ENCODE measurements at places on chromosomes 2 and 18.

- DNase-seq = peak; percentile 45
These were observed 1.3 kb upstream of the CYP26B1 start for GRCh38 chr2:72148837-72149555.

DNA sequence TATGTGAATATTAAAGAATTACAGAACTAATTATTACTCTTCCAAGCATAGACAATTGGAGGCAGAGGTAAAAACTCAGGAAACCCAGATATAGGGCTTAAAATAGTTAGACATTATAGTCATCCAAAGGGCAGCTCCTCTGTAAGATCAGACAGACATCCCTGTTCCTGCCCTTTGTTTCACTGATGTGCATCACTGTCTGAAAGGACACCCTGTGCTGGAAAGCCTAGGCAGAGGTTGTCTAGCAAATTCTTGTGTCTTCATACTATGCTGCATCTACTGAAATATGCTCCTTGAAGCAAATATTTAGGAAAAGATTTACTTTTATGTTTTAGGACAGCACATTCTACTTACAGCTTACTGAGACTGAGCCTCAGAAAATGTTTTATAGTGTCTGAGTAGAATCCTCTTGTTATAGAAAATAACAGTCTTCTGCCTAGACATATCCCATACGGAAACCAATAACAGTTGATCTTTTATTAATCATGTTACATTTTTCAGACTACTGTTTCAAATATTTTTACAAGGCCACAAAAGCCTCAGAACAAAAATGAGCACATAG is 977.3 kb upstream of the CDH2 start:
- no peak for DNase-seq

DNA sequence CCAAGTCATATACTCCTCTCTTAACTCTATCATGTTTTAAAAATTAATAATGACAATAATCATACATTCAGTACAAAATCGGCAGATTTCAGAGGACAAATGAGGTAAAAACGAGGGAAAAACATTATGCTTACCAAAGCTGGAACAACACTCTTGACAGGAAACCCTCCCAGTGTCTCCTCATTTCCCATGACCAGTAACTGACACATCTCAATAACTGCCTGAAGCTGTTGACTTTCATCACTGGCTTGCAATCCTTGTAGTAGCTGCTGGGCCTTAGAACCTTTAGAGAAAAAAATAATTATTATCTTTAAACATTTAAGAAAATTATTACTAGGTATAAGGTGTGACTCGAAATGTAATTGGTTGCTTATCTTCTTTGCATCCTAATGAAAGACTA is 103.6 kb downstream of the TRIP12 start:
- DNase-seq = no peak

- peak; percentile 76 for DNase-seq
These were observed 966 bp downstream of the ADCY3 start for GRCh38 chr2:24919037-24919505.

DNA sequence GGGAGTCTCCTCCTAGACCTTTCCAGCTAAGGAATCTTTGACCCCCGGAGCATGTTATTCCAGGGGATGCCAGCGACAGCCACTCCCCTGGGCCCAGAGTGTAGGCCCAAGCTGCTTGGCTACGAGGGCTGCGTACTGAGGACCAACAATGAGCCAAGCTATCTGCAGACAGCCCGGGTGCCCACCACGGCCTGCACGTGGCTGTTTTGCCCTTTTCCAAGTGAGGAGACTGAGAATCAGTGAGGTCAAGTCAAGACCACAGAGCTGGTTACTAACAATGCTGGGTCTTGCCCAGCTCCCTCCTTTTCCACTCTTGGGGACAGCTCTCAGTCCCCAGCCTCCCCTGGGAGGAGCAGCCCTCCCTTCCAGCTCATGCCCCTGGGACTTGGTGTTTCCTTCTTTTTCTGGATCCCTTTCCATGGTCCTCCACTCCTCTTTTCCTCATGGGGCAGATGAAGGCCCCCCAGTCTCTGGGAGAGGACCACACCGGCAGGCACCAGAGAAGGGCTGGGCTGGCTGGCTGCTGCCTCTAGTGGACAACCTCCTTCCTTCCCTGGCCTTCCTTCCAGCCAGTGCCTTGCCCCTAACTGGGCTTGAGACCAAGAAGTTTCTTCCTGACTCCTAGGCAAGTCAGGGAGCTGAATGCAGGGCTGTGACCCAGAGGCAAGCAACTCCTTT is 550 bp upstream of the MALL start:
- no peak for DNase-seq

Measured in stimulated activated CD8-positive, alpha-beta memory T cell treated with anti-CD3 and anti-CD28 coated beads, Interleukin-4, amount 100 ng/mL, for 48 hours (primary cell).